ENCODE measurements at places on chromosomes 12 and 14.

DNA sequence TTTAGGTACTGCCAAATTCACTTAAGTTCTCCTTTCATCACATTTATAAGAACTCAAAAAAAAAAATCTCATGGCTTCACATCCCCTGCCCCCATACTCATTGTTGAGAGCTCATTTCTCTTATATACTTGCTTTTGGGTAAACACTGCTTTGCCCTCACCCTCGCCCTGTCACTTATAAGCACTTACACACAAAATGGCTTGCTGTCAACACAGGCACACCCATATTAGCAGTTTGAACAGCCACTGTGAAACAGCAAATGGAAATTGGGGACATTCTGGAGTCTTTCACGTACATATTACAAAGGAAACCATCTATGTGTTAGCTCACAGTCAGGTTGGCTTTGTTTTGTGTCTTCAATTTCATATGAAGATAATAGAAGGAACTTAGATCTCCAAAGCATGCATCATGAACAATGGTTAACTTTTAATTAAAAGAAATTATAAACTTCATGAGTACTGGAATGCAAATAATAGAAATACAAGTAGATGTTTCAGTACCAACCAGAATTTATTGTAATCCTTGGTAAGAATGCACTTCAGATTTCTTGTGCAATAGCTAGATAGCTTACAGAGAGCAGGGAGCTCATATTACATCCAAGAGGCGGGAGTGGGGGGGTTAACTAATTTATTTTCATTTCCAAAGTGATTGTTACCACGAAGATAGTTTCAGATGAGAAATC, 272.2 kb downstream of the ALG10B start:
- no peak for DNase-seq

- peak; percentile 21 for DNase-seq
Measured at GRCh38 chr14:61379639-61380184, 58.3 kb downstream of the PRKCH start.

DNA sequence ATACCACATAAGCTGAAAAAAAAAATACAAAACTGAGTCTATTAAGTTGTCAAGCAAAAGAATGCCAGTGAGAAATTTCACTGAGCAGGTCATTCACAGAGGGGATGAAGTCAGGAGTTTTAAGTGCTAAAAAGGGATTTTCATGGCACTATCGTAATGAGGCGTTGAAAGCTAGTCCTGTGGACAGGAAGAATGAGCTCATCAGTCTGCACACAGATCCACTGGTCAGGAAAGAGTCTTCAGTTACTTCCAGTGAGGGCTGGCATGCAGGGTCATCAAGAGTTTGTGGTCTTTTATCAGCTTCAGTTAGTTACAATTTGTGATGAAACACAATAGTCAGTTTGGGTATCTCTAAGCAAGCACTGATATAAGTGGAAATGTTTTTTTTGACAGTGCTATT, 88.1 kb upstream of the WSCD2 start:
- DNase-seq = no peak

- no peak for DNase-seq
Measured at GRCh38 chr12:125996443-125996842, 931.2 kb downstream of the AACS start.

GRCh38 chr14:20734430-20734806, 11.3 kb upstream of the EDDM3A start:
- DNase-seq = no peak

GRCh38 chr12:49987625-49988303, 15.0 kb downstream of the AQP6 start:
- DNase-seq = no peak

DNA sequence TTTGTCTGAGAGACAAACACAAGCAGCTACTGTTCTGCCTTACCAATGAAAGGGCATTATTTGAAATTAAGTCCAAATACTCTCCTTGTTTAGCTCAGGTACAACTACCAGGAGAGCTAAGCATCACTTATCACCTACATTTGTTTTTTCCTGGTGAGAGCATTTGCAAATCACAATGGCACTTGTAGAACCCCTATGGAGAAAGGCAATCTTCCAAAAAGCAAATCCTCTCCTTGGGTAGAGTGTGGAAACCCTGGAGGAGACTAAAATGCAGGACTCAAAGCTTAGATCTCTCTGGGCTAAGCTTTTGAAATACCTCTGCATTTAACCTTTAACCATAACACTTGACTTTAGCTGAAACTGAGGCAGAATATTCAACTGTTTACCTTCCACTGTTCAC, 20.8 kb downstream of the GTSF1 start:
- no peak for DNase-seq

- DNase-seq = no peak
Measured at GRCh38 chr12:132288516-132289215, 40.7 kb downstream of the GALNT9 start.

DNA sequence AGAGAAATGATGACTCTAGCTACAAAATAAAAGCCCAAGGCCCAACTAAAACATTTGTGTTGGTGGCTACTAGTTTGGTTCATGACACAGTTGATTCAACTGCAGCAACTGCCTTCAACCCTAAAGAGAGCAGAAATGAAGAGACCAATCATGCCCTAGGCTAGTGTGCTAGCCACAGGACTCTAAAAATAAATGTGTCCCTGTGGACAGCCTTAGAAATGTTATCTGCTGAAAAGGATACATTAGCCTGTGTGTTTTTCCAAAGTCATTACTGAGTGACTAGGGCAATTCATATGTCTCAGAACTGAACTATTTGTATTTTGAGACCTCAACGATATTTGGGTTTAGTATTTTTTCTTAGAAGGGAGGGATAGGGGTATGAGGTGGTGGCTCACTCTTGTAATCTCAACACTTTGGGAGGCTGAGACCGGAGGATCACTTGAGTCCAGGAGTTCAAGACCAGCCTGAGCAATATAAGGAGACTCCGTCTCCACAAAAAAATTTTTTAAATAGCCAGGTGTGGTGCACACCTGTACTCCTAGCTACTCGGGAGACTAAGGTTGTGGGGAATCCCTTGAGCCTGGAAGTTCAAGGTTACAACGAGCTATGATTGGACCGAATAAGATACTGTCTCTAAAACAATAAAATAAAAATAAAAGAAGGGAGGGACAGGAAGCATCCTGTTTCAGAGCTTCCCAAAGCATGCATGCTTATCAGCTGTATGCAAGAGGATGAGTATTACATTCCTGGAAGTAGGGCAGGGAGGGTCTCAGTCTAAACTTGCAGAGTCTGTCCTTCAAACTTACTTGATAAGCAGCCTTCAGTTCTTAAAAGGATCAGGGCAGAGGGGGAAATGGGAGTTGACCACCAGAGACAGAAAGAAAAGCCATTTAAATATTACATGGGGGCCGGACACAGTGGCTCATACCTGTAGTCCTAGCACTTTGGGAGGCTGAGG, 29.6 kb upstream of the NAP1L1 start:
- no peak for DNase-seq

DNA sequence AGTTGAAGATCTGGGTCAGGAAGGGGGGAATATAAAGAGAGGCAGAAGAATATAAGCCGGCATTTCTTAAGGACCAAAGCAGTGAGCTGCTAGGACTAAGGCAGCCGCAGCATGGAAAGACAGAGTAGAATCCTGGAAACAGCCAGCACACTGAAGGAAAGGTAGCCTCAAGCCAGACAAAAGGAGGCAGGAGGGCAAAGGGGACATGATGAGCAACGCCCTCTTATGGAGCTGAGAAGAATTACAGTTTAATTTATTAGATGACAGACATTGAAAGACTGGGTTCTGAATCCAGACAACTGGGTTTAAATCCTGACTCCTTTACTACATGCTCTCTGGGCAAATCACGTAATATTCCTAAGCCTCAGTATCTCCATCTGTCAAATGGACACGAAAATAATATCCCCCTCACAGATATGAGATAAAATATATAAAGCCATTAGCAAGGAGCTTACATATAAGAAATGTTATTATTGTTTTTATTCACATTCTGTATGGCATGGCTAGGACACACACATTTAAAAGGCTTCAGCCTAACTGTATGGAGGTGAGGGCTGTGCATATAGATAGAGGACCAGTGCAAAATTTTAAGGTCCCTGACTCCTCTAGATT, 8.1 kb upstream of the PCED1B start:
- no peak for DNase-seq

DNA sequence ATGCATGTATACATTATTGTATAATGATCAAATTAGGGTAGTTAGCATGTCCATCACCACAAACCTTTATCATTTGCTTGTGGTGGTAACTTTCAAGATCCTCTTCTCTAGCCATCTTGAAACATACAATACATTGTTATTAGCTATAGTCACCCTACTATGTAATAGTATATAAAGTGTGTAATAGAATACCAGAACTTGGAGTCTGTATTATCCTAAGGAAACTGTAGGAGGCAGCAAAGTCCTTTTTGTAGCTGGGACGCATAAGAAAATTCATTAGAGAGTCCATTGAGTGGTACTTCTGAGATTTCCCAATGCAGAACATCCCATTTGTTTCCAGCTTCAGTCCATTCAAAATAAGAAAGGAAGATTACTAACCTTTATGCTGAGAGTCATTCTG, 325.9 kb upstream of the LRFN5 start:
- DNase-seq = no peak

DNA sequence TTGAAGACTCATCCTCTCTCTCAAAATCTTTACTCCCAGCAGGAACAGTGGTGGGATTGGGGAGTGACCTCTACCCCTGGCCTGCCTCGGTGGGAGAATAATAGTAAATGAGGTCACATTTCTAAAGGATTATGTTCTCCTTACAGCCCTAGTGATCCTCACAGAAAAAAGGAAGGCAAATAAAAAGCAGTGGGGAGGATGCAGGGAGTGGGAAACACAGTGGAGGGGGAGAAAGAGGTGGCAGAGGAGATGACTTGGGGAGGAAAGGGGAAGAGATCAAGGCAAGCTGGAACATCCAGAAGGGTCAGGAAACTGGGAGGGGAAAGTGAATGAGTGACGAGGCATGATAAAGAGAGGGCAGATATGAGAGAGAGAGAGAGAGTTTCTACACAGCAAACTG, 8.3 kb upstream of the SYNDIG1L start:
- DNase-seq = no peak

DNA sequence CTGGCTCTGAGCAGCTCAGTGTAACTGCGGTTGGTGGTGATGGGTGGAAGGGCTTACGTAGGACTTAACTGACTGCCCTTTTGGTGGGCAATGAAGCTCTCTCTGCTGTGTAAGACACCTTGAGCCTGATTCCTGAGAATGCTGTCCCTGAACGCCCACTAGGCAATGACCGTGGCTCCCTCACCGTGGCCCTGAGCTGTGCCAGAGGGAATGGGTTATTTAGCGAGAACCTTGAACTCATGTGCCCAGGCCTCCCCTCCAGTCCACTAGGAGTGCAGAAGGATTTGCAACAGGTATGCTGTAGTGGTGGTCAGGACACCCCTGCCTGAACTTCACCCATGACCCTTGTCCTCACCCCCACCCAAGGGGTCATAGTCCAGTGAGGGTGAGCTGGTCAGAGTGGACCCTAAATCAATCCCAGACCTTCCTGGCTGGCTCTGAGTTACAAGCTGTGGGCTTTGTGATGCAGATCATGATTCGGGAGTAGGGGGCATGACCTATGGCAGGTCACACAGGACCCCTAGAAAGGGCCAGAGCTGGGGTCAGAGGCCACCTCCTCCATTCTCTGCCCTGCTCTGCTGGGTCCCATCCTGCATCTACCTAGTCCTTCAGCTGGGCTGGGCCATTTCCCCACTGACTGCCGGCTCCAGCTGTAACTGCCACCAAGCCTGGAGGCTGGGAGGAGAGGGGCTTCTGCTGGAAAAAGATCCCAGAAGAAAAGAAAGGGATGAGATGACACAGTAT, 14.5 kb upstream of the ANKRD33 start:
- DNase-seq = no peak

DNA sequence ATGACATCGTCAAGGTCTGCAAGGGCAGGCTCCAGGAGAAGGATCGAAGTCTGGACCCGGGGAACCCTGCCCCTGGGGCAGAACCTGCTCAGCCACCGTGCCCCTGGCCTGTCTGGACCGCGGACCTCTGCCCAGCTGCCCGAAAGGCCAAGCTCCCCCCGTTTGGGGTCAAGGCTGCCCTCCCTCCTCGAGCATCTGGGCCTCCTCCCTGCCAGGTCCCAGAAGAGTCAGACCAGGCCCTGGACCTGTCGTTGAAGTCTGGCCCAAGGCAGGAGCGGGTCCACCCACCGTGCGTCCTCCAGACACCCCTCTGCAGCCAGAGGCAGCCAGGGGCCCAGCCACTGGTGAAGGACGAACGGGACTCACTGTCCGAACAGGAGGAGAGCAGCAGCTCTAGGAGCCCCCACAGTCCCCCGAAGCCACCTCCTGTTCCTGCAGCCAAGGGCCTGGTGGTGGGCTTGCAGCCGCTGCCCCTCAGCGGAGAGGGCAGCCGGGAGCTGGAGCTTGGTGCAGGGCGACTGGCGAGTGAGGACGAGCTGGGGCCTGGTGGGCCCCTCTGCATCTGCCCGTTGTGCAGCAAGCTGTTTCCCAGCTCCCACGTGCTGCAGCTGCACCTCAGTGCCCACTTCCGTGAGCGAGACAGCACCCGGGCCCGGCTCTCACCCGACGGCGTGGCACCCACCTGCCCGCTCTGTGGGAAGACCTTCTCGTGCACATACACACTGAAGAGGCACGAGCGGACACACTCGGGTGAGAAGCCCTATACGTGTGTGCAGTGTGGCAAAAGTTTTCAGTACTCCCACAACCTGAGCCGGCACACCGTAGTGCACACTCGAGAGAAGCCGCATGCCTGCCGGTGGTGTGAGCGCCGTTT, 856 bp downstream of the ZBTB42 start:
- no peak for DNase-seq

Data from GM10248 (cell line).